ENCODE measurements at places on chromosomes 7 and 10.

DNA sequence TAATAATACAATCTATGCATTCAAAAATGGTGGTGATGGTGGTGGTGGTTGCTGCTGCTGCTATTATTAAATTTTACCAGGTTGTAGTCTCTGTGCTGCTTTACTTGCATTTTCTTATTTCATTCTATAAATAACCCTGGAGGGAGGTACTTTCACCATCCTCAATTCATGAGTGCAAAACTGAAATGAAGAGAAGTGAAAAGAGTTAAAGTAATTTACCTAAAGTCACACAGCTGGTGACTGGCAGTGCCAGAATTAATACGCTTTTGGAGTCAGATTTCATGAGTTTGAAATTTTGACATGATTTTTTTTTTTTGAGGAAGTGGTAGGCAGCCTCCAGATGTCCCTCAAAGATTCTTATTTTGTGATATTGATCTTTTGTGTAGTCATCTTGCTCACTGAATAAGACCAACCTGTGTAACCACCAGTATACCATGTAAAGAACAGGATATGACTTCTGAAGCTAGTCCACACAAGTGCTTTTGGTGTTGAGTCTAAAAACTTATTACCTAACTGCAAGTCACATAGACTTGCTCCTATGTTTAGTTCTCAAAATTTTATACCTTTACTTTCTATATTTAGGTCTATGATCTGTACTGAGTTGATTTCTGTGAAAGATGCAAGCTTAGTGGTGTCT is 218.8 kb downstream of the ZWINT start:
- DNase-seq: no peak

- DNase-seq: no peak
These were observed 57.2 kb upstream of the PAX2 start for GRCh38 chr10:100688201-100688600.

GRCh38 chr10:70139997-70140250 is 6.6 kb downstream of the TYSND1 start:
- no peak for DNase-seq

DNA sequence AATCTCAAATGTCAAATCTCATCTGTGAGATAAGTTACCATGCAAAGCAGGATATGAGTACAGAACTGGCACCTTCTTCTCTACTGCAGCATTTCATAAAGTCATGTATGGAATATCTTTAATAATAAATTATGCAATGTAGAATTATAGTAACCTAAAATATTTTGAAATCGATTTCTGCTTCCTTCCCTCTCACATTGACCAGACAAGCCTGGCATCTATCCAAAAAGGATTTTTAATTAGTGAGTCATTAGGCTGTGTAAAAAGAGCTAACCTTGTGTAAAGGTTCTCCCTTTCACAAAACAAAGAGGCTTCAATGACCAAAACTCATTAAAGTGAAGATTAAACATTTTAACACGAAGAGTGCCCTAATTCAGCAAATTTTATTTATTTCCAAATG is 48.8 kb upstream of the EXOC6 start:
- no peak for DNase-seq

- DNase-seq: no peak
These were observed 2.3 kb upstream of the FZD9 start for GRCh38 chr7:73431041-73431835.

DNA sequence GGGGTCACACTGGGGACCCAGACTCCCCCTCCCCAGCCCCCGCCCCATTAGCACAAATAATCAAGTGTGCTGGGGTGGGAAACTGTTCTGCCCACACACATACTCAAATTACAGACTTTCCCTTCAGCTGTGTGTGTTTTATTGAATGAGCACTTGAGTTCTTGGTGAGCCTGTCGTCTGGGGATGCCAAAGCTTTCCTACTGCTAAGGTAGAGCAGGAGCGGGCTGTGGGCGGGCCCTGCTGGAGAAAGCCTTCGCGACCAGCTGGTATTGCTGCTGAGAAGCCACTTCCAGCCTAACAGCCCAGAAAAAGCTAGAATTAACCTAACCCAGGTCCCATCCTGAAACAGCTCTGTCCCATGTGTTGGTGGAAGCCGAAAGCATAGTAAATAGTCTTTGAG is 87.0 kb upstream of the KMT2E start:
- DNase-seq: no peak

- no peak for DNase-seq
These were observed 136.9 kb upstream of the CDK6 start for GRCh38 chr7:92973293-92973731.

GRCh38 chr7:26684447-26684846 is 179.9 kb downstream of the SKAP2 start:
- DNase-seq: no peak

DNA sequence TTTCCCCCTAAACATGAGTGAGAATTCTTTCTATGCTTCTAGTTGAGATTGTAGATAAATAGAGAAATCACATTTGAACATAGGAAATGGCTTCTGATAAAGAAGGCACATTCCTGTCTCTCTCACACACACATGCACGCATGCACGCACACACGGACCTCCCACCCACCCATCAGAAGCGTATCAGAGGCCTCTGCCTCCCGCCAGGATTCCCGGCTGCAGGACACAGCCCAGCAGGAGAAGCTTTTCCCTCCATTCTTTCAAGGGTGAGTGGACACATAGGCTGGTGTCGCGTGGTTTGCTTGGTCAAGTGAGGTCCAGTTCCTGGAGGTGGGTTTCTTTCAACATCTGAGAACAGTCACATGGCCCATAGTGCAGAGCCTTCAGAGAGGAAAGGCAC is 34.2 kb downstream of the KLF6 start:
- DNase-seq: no peak

DNA sequence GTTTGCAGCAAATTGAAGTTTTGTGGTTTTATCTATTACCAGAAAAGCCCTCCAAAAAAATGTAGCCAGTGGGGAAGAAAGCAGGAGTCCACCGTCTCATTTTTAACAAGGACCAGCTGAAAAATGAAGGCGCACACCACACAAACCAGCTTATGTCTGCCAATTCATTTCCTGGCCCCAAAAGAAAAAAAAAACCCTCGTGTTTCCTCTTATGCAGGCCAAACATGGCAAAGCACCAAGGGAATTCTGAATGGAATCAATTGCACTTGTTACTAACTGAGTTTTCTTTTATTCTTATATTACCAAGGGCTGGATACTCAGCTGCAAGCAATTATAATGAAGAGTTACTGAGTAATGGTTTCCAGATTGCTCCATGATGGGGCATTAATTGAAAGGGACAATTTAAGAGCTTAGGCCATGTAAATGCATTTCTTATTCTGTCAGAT is 428.3 kb upstream of the NPVF start:
- no peak for DNase-seq

DNA sequence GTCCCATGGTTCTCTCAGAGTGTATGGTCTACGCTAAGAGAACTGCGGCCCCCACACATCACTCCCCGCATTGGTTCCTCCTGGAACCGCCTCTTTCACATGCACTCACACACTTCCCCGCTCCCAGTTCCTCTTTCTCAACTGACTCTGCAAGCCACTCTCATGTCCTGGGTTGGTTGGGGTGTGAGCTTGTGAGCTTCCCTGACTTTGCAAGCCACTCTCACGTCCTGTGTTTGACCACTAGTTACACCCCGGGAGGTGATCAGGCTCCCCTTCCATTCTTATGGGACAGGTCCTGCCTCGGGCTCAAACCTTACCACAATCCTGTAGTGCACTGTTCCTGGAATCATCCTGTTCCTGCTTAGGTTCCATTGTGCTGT is 105.0 kb downstream of the TRIM24 start:
- no peak for DNase-seq

DNA sequence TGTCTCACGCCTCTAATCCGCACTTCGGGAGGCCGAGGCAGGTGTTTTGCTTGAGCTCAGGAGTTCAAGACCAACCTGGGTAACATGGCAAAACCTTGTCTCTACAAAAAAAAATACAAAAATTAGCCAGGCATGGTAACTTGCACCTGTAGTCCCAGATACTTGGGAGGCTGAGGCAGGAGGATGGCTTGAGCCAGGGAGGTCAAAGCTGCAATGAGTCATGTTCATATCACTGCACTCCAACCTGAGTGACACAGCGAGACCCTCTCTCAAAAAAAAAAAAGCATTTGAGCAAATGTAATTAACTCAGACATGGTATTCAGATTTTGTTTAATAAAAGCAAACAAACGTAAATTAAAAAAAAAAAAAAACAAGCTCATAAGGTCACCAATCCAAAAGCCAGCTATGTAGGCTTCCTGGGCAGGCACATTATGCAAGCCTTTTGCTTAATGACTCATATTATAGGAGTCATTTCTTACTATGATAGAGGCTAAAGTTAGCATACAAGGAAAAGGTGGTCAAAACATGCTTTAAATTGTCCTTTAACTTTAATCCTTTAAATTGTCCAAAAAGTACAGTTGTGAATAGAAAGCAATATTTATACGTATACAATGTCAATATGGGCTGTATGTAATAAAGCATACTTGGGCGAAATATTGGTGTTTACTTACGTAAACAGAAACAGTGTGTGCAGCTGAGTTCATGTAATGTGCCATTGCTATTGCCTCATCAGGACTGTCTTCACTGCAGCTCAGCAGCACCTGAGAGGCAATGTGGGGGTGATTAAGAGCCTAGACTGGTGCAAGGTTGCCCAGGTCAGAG is 13.0 kb downstream of the AKR1D1 start:
- no peak for DNase-seq

DNA sequence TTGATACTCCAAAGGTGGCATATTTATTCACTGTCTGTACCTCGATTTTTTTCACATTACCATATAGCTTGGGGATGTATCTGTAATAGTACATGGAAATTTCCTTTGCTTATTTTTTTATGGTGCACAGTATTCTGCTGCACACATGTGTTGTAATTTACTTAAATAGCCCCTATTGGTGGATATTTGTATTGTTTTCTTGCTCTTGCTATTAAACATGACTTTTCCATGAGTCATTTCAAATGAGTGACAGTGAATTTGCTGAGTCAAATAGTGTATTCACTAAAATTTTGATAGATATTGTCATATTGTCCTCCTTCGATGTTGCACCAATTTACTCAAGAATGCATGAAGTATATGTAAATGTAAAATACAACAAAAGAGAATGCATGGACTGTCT is 122.7 kb upstream of the STEAP4 start:
- no peak for DNase-seq

- DNase-seq: no peak
These were observed 33.5 kb upstream of the DDC start for GRCh38 chr7:50598460-50599343.

- DNase-seq: no peak
These were observed 86.7 kb upstream of the GNAI1 start for GRCh38 chr7:80047856-80048459.

DNA sequence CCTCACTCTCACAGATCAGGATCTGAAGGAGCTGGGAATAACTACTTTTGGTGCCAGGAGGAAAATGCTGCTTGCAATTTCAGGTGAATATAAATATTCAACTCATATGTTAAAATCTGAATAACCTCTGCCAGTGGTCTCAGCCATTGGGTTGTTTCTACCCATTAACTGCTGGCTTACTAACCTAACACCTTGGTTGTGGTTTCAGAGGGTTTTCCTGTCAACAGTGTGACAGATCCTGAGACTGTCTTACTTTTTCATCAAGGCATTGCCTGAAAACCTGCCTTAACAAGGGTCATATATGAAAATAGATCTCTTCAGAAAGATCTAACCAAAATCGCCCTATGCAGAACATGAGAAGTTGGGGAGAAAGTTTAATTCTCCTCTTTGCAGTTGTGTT is 307.7 kb downstream of the BICC1 start:
- DNase-seq: no peak

GRCh38 chr7:46972205-46972604 is 609.7 kb downstream of the TNS3 start:
- no peak for DNase-seq

DNA sequence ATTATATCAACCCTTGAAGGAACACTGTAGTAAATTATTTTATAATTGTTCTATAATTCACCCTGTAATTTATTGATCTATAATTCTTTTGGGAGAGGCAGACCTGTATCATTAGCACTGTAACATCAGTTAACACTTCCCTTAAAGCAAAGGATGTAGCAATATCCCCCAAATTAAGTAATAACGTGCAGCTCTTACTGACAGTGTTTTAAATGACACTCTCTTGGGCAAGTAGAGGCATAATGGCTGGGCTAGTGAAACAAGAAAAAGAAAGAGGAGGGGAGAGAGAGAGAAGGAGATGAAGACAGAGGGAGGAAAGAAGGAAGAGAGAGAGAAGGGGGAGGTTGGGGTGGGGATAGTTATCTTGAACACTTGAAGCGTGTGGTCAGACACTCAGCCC is 161.0 kb upstream of the RNF32 start:
- no peak for DNase-seq

DNA sequence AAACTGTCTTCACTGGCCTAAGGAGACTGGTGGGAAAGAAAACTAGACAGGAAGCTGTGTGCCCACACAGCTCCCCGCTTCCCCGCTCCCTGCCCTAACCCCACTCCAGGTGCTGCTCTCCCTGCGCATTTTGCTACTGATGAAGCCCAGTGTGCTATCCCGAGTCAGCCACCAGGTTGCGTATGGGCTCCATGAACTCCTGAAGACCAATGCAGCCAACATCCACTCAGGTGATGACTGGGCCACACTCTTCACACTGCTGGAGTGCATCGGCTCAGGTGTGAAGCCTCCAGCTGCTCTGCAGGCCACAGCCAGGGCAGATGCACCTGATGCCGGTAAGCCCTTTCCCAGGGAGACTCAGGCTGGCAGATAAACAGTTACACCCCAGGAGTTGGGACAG is 20.3 kb upstream of the NFKB2 start:
- no peak for DNase-seq

Measured in activated T-helper 1 cell treated with anti-CD3 and anti-CD28 coated beads, Interleukin-2, amount 50 U/mL, for 16 hours (primary cell).